OCI-LY7 (cell line): ENCODE measurements at places on chromosomes 12 and 14. TPM values are rescaled to one million over a fixed set of nuclear protein-coding genes. Genes with fewer than 3 reads are reported as not detected.
A peak's percentile ranks its signal among the peaks of the same experiment; 100 is the strongest.

DNA sequence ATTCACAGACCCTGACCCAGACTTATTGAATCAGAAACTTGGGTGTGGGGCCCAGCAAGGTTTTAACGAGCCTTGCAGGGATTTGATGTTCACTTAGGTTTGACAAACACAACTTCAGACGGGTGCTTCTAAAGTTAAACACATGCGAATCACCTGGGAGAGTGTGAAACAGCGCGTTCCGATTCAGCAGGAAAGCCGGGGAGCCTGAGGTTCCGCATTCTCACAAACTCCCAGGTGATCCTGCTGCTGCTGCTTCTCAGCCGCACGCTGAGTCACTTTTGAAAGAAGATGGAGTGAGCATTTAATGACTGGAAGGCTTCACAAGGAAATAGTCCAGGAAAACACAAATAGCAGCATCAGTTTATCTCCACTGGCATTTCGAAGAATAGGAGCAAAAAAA lies 44.2 kb upstream of the DDX11 start:
- DNase-seq = peak; percentile 55

GRCh38 chr12:1130164-1130563 lies 139.1 kb downstream of the ERC1 start:
- no peak for DNase-seq

GRCh38 chr14:52650774-52651173 lies 44.6 kb downstream of the ERO1A start:
- DNase-seq = no peak

GRCh38 chr12:62900686-62901272 lies 34.2 kb downstream of the PPM1H start:
- no peak for DNase-seq

DNA sequence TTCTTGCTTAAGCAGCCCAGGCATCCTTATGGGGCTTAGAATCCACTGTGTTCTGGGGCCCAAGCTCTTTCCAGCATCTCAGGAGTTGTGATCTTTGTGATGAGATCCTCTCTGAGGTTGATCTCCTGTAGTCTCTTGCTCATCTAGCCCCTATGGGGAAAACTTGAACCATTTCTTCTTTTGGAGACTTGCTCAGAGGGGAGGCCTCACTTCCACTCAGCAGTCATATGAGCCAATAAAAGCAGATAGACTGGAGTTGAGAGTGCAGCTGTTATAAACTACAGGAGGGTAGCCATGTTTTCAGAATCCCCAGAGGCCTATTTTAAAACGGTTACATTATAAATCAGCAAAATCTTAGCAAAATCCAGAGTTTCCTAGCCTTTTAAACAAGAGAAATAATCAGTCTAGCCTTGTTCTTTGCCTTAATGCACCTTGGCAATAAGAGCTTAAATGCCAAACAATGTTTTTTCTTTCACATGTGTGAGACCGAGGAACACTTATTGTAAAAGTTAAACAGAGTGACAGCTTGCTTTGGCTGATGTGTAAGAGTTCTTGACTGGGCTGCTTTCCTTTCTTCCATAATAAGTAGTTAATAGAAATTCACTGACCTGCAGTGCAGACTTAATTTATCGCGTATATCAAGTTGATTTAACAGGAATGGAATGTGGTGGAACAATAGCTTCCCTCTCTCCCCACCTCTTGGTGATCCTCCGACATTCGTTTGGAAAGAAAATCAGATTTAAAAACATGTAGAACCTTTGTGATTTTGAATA lies 168.3 kb downstream of the NEDD1 start:
- no peak for DNase-seq

DNA sequence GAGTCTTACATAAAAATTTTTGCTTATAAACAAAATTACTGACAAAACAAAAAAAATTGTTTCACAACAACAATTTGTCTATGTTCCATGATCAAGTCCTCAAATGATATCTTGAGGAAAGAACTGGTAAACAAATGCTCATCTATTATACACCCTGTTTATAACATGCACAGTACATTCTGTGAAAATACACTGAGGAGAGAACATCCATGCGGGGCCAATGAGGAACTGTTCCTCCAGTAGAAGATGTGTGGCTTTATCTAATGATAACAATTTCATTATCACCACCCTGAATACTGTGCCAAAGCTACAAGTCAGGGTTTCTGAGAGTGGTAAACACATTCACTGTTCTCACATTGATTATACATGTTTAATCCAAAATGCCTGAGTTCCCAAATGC lies 10.8 kb downstream of the MLH3 start:
- no peak for DNase-seq

GRCh38 chr12:69252033-69252432 lies 12.7 kb downstream of the CPSF6 start:
- no peak for DNase-seq

DNA sequence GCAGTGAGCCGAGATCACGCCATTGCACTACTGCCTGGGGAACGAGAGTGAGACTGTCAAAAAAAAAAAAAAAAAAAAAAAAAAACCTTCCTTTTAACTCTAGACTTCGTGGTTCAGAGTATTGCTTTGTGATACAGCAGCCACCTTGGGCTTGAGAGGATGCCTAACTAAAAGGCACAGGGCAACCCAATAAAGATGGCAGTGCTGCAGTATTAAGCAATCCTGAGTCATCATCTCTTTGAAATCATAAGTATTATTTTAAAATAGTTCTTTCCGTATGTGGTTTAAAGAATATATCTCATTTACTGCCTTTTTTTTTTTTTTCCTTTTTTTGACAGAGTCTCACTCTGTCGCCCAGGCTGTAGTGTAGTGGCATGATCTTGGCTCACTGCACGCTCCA lies 116.1 kb downstream of the PLEKHA5 start:
- DNase-seq = no peak

- no peak for DNase-seq
These were observed 31.2 kb downstream of the TMEM132C start for GRCh38 chr12:128298091-128298748.

DNA sequence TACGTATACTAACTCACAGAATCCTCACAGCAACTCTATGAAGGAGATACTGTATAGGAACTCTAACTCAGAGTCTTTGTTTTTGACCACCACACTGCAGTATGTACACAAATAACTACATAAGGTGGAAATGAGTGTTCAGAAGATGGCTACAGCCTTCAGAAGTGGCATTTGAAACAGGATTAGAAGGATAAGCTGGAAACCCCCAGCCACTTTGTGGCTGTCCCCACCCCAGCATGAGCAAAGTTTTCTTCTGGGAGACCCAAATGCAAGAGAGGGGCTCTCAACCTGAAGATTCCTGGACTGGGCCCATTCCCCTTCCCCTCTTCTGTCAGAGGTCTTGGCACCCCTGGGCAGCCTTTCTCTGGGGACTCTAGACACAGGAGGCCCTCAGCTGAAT lies 43.2 kb upstream of the PNMA1 start:
- DNase-seq = no peak

GRCh38 chr14:61345151-61345482 lies 23.7 kb downstream of the PRKCH start:
- no peak for DNase-seq

- no peak for DNase-seq
These were observed 100.6 kb upstream of the TBX3 start for GRCh38 chr12:114784526-114784925.

GRCh38 chr12:5548152-5548943 lies 116.4 kb downstream of the NTF3 start:
- DNase-seq = no peak

- peak; percentile 52 for DNase-seq
These were observed 6.7 kb downstream of the CDKN1B start for GRCh38 chr12:12723681-12724420.

DNA sequence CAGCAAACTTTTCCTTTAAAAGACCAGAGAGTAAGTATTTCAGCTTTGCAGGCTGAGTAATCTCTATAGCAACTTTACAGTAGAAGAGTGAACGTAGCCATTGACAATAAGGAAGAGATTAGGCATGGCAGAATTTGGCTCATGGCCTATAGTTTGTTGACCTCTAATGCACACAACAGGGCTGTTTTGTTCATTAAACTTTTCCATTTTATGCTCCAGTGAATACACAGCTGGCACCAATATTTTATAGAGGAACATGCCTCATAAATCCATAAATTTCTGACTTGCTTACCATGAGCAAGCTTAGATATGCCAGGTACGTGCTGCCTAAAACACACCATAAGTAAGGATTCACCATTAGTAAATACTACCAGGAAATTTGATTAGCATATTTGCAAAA lies 609.0 kb upstream of the STXBP6 start:
- no peak for DNase-seq

GRCh38 chr12:54082397-54082892 lies 28.8 kb downstream of the HOXC4 start:
- DNase-seq = peak; percentile 39

DNA sequence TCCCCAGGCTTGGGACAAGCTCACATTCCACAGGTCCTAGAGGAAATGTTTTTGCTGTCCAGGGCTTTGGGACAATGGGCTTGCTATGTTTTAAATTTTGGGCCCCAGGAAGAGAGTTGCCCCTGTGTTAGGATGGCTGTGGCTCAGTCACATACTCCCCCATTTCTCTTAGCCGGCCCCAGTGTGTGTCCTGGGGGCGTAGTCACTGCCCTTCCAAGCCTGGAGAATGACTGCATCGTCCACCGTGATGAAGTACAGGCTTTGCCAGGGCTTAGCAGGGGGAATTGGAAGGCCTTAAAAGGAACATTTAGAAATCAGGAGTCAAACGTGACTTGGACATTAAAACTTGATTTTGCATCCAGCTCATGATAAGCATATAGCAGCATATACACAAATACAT lies 293.6 kb downstream of the CACNA1C start:
- DNase-seq = no peak

Gene BCL7A
- total RNA-seq = 84.7 and 100 TPM in 2 replicates

Gene MON2
- total RNA-seq = 54.7 and 58.4 TPM in 2 replicates

Gene ZC3H10
- total RNA-seq = 15.8 and 16.5 TPM in 2 replicates
